ENCODE measurements at places on chromosomes 1 and 21.

GRCh38 chr1:60922304-60922703 is 160.1 kb upstream of the NFIA start:
- DNase-seq: no peak

DNA sequence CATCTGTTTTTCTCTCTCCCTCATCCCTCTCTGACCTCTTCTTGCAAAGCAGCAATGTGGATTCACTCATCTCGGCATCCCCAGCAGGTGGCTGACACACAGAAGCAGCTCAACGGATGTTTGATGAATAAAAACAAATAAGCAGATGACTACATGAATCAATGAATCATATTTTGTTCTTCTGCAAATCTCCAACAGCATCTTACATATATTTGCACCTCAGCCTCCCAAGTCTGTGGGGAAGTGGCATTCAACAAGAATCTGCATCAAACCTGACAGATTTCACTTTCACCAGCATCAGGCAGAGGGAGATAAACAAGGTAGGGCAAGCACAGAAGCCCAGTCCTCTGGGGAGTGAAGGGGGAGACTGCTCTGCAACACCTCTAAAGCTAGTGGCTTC is 34.0 kb downstream of the CAPN8 start:
- DNase-seq: no peak

DNA sequence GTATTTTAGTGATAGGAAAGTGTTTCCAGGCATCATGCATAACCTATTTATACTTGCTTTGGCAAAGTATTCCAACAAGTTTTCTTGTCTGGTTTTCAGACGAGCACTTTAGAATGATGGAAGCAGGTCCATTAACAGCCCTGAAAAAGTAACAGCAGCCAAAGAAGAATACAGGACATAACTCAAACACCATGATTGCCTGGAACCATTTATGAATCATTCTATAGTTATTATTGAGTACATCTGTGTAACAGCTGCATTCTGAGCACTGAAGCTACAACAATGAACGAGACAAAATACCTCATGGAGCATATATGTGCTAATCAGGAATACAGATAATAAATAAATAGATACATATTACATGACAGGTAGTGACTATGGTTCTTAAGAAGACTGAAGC is 12.6 kb downstream of the IL10RB start:
- DNase-seq: no peak

DNA sequence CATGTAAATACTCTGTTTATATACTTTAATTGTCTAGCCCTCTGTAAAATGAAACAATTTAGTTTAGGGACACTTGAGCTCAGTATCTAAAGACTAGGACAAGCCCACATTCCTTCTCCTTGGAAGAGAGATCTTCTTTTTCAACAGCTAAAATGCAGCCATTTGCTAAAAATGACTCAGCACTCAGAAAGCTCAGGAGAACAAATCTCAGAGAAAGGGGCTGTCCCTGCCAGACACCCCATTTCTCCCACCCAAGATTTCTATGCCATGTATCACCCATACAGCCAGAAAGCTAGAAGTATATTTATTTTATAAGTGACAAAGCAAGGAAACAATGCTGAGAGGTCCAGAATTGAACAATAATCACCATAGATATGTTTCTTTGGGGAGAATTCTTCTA is 23.2 kb upstream of the PRDX6 start:
- DNase-seq: no peak

- no peak for DNase-seq
Observed at GRCh38 chr1:209732725-209733124, 23.1 kb upstream of the TRAF3IP3 start.

- no peak for DNase-seq
Observed at GRCh38 chr1:194102607-194103006, 916.2 kb upstream of the B3GALT2 start.

DNA sequence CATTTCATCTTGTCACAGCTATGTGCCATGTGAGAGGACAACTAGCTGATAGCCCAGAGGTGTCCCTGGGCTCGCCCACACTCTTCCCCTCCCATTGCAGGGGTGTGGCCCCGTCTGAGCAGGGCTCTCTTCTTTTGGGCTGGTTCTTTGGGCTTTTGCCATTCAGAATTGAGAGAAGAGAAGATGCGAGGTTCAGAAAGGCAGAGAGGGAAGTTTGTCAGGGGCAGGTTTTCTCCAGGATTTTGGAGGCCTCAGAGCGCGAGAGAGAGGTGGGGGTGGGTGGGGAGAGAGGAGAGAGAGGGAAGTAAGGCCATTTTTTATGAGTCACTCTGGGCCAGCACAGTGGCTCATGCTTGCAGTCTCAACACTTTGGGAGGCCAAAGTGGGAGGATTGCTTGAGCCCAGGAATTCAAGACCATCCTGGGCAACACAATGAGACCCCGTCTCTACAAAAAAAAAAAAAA is 5.2 kb downstream of the IFI6 start:
- DNase-seq: no peak

- DNase-seq: no peak
Observed at GRCh38 chr21:44092211-44092610, 15.0 kb upstream of the PWP2 start.

- no peak for DNase-seq
Observed at GRCh38 chr21:46480466-46480865, 21.8 kb downstream of the DIP2A start.

- DNase-seq: no peak
Observed at GRCh38 chr21:45074048-45074817, at the start of gene ADARB1. Gene ADARB1, plus strand, starts transcription at chr21:45074580. Its CDS starts 97,077 bp downstream, at chr21:45171657.

GRCh38 chr1:210378736-210379135 is 50.0 kb downstream of the HHAT start:
- DNase-seq: no peak

- no peak for DNase-seq
Observed at GRCh38 chr1:96096613-96097321, 624.8 kb upstream of the PTBP2 start.

- no peak for DNase-seq
Observed at GRCh38 chr1:220878191-220879075, 810 bp upstream of the HLX start.

DNA sequence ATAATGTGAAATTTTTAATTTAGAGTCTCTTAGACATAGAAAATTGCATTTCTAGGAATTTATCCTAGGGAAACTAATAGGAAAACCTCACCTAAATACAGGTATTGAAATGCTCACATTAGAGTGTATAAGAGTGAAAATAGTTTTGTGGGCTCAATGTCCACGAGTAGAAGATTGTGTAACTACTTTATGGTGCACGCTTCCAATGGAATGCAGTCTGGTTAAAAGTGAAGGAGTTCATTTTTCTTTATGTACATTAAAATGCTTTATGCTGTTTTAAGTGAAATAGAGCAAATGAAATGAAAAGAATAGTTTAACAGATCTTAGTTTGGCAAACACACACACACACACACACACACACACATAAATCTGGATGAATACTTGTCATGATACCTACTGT is 278.2 kb downstream of the USP25 start:
- no peak for DNase-seq

DNA sequence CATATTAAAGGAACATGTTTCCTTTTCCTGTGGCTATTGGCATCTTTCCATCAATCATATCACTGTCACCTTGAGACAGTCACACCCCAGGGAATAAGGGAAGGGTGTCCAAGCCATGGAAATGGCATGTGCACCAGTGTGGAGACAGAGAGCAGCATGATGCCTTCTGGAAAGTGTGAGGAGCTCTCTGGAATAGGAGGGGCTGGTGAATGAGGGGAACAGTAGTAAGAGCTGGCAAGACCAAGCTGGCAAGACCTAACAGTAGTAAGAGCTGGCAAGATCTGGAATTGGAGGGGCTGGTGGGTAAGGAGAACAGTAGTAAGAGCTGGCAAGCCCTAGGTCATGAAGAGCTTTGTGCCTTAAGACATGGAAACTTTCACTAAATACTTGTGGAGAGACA is 186.7 kb downstream of the C1orf94 start:
- no peak for DNase-seq

- no peak for DNase-seq
Observed at GRCh38 chr1:52670604-52671003, 27.5 kb downstream of the COA7 start.

- DNase-seq: peak; percentile 5
Observed at GRCh38 chr1:200139661-200140250, 112.2 kb downstream of the NR5A2 start.

GRCh38 chr1:19273106-19273843 is 15.3 kb downstream of the AKR7A3 start:
- no peak for DNase-seq

DNA sequence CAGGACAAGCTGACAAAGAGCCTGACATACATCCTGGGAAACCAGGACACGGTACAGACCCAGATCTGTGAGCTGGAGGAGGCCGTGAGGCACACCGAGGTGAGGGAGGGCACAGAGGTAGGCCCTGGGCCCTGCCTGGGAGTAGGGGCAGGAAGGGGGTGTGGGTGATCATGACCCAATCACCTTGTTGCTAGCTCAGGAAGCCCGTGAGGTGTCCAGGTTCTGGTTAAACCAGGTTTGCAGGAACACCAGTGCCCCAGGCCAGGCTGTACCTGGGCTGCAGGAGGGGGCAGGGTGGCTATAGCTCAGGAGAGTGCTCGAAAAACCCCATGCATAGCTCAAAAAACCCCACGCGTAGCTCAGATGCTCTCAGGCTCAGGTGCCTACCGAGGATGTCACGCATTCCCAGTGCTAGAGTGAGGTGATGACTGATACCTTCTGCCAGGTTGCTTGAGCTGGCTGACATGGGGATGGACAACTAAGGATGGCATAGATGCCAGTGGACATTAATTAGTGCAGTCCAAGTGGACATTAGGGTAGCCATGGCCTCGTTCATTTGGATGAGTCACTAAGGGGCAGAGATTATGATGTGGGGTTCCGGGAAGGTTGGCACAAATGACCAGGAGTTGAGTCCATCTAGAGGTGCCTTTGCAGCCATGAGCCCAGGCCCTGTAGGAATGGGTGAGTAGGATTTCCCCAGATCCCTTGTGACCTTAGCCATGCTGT is 3.7 kb downstream of the TRIM46 start:
- DNase-seq: no peak

DNA sequence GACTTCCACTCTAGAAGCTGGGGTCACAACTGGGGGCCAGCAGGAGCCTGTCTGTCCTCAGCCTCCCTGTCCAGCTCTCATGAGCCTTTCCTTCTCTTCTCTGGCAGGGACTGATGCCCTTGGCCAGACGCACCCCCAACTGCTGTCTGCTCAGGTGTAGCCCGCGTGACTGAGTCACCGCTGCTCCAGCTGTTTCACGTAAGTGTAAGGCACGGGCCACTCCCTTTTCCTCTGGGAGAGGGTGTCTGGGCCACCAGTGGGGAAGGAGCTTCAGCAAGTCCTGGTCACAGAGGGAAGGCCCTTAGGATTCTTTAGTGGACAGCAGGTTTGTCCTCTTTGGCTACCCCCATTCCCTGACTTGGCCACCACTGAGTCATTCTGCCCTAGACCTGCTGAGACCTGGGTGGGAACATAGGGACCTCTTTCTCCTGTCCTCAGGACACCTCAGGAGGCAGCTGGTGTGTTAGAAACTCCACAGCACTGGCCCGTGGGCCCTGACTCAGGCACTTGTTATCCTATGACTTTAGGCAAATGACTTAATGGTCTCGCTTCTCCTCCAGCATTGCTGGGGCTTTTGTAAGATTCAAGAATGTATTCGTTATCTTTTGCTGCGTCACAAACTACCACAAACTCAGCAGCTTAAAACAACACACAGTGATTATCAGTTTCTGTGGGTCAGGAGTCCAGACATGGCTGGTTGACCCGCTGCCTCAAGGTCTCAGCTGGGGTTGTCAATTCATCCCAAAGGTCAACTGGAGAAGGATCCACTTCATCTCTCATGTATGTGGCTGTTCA is 64.8 kb downstream of the FAM163A start:
- no peak for DNase-seq

- DNase-seq: no peak
Observed at GRCh38 chr1:185258676-185259075, 58.4 kb downstream of the IVNS1ABP start.

GRCh38 chr1:233516732-233517131 is 97.2 kb upstream of the KCNK1 start:
- no peak for DNase-seq

- no peak for DNase-seq
Observed at GRCh38 chr1:145995148-145995881, 1.1 kb downstream of the TXNIP start.

DNA sequence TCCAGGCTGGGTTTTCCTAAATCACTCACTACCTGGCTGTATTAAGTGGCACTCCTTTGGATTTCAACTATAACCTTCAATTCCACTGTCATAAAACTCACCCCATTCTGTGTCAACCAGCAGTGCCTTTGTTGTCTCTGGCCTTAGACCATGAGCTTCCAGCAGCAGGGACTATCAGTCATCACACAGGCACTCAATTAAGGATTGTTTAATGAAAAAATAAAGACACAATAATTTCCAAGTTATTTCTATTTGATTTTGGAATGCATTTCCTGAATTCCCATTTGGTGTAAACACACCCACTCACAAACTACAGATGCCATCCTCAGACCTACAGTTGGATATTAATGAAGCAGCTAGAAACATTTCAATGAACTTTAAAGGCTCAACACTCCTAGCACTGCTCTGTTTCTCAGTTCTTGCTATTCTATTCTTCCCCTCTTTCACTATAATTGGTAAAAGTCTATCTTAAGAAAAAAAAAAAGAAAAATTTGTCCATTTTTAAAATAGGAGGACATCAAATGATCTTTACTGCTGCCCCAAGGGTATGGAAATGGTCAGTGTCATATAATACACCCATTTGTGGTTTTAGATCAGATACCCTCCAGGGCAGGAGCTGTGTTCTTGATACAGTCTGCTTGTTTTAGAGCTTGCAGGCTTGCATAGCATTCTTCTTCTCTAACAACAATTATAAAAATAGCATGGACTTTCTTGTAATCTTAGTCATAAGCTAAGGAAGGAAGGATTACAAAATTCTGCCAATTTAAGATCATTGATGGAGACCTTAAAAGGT is 156.4 kb downstream of the PTGER3 start:
- DNase-seq: no peak

- no peak for DNase-seq
Observed at GRCh38 chr1:209667708-209668107, 7.5 kb upstream of the G0S2 start.

All from NCI-H187 treated with DMSO at 0.1 percent for 48 hours (cell line).